ENCODE measurements at places on chromosomes 1 and 21.
A peak's percentile ranks its signal among the peaks of the same experiment; 100 is the strongest.

- no peak for DNase-seq
Observed at GRCh38 chr1:202223121-202223860, 29.7 kb downstream of the LGR6 start.

- DNase-seq, result no peak
Observed at GRCh38 chr21:45339421-45340402, 52.0 kb upstream of the POFUT2 start.

GRCh38 chr21:44933199-44933917, 6.5 kb upstream of the SLX9 start:
- no peak for DNase-seq

- no peak for DNase-seq
Observed at GRCh38 chr21:18803624-18804023, 400.0 kb upstream of the TMPRSS15 start.

- no peak for DNase-seq
Observed at GRCh38 chr1:66599346-66599745, 65.4 kb downstream of the SGIP1 start.

DNA sequence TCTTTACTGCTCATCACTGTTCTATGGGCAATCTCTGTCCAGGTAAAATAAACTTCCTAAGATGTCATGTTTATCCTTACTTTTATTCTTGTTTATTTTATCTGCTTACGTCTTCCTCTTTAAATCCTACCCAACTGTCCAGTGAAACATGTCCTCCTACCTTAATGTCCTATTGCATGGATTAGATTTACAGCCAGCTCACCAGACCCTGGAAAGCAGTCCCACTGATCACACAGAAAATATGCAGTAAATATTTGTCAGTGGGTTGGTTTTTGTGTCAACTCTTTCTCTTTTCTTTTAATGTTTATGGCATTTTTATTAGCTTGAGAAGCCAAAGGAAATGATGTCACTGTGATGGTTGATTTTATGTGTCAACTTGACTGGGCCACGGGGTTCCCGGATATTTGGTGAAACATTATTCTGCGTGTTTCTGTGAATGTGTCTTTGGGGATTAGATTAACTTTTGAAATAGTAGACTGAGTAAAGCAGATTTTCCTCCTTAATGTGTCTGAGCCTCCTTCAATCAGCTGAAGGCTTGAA, 258.3 kb downstream of the SRGAP2C start:
- no peak for DNase-seq

DNA sequence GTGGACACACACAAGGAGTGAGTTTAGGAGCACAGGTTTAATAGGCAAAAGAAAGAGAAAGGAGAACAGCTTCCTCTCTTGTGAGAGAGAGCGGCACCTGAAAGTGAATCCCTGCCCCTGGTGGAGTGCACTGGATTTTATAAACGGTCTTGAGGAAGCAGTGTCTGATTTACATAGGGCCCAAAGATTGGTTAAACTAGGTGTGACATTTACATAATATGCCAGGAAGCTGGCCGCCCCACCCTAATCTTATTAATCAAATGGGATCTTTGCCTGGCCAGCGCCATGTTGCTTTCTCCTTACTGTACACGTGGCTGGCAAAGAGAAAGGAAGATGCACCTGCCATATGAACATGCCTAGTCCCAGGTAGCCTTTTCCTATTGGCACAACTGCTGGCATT, 38.7 kb downstream of the CFH start:
- no peak for DNase-seq

DNA sequence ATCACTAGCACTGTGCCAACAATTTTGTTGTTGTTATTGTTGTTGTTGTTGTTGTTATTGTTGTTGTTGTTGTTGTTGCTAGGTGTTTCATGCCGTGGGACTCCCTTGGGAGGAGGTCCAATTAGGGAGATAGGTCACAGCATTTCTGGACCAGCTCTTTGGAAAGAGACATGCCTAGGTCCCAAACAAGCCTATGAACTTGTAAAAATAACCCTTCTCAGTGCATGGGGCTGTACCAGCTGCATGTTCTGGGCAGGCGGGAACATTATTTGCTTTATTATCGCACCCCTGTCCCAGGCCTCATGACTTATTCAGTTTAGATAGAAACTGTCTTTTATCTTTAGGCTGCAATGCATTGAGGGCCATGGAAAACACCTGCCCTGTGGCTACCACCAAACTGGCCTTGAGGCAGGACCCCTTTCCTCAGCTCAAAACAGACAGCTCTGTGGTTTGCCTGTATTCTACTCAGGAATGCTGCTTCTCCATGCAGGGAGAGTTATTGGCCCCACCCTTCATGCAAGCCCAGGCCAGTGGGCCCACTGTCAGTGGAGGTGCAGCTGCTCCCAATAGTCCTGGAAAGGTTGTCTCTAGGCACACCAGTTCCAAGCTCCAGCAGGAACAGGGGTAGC, 386.5 kb upstream of the BRINP3 start:
- no peak for DNase-seq

DNA sequence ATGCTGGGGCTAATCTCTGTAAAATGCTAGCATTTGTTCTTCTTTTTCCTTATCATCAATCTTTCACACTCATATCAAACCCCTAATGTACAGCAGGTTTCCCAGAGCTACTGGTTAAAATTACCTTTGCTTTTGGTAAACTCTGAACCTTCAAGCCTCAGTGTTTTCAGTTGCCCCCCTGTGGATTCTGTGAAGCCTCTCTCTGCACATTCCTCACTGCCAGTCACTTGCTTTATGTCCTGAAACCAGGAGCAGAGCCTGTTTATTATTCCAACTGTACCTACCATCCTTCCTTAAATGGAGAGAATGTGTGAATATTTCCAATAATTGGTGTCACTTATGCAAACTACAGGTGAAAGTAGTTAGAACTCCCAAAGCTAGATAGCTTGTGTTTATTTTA, 134.2 kb downstream of the NEK7 start:
- no peak for DNase-seq

DNA sequence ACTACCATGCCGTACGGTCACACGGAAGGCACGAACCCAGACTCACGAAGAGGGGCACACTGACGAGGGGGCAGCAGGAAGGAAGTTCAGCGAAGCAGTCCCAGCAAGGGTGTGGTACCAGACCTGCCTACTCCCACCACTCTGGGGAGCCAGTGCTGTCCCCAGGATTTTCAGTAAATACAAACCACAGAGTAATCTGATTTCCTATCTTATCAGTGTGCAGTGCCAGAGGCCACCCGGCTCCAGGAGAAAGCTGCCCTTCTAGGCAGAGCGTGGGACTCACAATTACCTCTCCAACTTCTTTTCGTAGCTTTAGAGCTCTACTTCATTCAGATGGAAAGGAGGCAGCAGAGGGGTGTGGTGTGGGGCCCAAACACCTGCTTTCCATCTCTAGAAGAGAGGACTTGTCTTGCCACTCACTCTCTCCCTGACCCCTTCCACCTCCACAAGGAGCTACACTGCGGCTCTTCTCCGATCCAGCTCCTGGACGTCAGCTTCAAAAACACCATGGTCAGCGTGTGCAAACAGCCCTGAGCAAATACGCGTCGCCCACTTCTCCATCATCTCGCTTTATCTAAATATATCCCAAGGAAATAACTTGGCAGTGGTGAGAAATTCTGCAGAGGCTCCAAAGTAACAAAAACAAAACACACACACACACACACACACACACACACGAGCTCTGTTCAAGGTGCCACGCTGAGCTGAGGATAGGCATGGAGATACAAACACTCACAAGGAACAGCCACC, 98.5 kb downstream of the MRPL37 start:
- no peak for DNase-seq

DNA sequence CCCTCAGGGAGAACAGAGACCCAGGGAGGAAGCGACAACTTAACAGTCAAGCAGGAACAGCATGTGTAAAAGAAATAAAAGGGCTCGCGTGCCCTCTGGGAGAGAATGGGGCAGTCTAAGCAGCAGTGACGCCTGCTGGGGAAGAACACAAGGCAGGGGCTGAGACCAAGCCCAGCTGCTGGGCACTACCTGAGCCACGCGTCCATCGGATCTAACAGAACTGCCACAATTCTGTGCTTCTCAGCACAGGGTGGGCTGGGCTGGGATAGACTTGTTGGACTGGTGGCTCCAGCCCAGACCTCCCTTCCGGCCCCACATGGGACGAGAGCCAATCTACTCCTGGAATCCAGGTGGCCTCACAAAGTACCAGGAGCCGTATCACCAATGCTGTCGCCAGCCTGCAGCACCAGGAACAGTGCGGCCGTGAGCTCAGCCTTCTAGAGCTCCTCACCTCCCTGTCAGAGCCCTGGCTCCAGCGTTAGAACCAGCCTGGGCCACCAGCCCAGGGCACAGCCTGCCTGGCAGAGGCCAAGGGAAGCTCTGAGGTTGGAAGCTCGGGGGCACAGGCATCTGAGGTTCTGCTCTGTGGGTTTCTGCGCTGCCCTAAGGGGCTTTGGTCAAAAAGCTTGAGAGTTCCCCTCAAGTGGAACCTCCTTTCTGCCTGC, 7.4 kb downstream of the LRRC47 start:
- DNase-seq, result no peak

DNA sequence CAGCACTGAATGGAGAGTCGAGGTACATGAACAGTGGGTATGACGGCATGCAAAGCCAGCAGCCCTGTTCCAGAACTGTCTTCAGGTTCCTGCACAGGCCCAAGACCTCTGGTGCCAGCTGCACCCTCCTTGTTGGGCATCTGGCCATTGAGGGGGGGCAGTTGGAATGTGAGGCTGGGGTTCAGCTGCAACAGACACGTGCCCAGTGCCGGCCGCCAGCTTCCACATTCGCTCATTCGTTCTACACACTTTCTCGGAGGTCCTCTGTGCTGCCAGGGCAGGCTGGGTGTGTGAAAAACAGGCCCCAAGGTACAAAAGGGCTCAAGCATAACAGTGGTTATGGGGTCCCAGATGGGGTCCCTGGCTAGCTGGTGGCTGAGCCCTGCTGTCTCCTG, 37.9 kb upstream of the SLC19A1 start:
- no peak for DNase-seq

- no peak for DNase-seq
Observed at GRCh38 chr1:24391882-24392603, 21.5 kb downstream of the STPG1 start.

GRCh38 chr1:25619101-25619890, 2.7 kb downstream of the MAN1C1 start:
- DNase-seq, result peak; percentile 40

GRCh38 chr1:65469889-65470340, 49.4 kb downstream of the LEPR start:
- DNase-seq, result peak; percentile 56

- DNase-seq, result no peak
Observed at GRCh38 chr1:200850554-200850953, 22.2 kb upstream of the GPR25 start.

- no peak for DNase-seq
Observed at GRCh38 chr1:31383967-31384366, 11.1 kb upstream of the FABP3 start.

- no peak for DNase-seq
Observed at GRCh38 chr1:183533617-183534174, 56.6 kb downstream of the NCF2 start.

GRCh38 chr1:217369271-217369981, 261.5 kb downstream of the GPATCH2 start:
- no peak for DNase-seq

GRCh38 chr1:77671836-77672235, 10.6 kb downstream of the ZZZ3 start:
- DNase-seq, result no peak

DNA sequence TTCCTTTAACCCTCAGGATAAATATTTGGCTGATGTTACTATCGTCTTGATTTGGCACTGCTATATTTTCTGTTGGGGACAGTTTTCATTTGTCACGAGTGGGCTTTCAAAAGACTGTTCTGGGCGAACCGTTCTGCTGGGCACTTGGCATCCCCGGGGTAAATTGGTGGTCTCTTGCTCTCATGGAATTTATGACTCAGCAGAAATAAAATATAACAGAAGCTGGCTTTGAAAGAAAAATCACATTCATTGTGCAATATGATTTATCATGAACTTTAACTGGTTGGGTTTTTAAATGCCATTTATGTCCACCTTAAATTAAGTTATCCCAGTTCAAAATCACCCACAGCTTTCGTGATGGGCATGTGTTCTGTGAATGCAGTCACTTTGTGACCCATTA, 147.3 kb downstream of the KAZN start:
- no peak for DNase-seq

- DNase-seq, result no peak
Observed at GRCh38 chr1:20702416-20702815, 15.4 kb downstream of the KIF17 start.

DNA sequence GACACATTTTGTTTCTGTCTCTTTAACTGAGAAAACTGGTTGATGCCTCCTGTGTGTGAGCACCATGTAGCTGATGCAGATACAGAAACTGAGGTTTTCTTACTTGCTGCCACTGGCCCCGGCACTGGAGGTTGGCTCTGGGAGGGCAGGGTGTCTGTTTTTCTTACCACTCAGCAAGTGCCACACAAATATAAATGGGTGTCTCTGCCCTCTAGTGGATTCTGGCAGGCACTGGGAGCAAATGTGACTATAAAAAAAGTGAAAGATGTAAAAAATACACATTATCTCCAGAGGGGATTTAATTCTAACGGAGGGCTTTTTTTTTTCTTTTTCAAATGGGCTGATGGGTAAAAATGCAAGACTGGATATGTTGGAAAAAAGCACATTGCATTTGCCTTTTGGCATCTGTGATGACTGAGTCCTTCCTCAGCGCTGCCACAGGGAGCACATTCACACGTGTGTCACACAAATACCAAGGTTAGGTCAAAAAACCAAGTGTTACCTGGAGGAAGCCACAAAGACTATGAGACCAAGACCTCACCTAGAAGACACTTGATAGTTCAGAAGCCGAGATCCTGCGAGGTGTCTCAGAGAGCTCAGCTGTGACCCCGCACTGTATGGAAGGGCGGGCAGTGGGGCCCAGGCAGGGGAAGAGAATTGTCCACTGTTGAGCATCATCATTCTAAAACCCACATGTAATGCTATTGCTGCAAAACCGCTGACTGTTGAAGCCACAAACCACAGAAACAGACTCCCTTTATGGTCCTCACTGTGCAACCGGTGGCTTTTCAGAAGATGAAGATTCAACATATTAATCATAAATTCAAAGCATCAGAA, 18.9 kb downstream of the PGBD2 start:
- DNase-seq, result peak; percentile 46

- no peak for DNase-seq
Observed at GRCh38 chr1:172818841-172819527, 160.1 kb downstream of the FASLG start.

Measured in SHP77 treated with DMSO at 0.1 percent for 48 hours (cell line).